ENCODE measurements at places on chromosomes 16 and 17.

DNA sequence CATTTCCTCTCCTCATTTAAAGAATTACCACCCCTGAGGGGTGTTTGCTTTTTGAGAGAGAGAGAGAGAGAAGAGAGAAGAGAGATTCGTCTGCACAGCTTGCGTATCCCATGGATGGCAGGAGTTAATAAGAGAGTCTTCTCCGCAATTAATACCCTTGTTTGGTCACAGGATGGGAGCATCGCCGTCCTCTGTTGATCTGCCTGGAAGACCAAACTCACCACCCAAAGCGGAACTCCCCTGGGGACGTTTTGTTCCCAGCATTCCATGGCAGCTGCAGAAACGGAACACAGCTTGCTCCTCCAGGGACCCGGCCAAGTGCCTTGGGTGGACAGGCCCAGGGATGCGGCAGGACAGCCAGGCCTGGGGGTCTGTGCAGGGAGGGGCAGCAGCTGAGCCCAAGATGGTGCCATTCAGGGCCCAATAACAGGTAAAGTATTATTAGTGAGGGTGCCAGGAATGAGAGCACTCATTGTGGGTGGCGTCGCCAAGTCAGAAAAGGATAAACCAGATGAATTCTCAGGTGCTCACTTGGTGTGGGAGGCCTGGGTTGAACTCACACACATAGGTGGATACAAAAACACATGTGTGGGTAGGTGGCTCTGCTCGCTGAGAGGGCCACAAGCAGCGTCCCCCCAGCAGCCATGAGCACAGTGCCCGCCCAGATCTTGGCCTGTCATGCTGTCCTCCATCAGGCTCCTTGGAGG is 83.1 kb downstream of the NT5M start:
- no peak for DNase-seq

DNA sequence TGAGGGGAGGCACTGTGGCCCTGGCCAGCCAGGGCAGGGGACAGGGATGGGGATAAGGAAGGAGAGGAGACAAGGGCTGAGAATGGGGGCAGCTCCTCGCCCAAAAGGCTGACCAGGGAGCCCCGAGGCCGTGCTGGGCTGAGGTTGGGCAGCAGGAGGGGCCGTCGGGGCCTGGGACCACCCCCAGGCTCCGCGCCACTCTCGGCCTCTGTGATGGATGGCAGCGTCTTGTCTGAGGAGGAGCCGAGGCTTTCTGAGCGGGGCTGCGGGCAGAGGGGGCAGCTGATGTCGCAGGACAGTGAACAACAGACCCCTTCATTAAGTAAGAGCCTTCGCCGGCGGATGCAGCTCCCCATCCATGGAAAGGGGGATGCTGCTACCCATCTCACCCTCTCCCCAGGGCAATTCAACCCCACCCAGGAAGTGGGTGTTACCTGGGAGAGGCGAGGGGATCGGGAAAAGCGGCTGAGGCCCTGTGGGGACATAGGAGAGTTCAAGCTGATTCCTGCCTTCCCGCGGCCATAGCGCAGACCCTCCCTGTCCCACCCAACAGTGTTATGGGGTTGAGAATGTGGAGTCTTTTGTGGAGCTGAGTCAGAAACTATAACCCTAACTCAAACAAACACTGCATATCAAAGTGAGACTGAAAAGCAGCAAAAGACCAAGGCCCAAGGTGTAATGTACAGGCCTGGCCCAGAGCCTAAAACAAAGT is 9.1 kb upstream of the RAB5C start:
- DNase-seq = no peak

DNA sequence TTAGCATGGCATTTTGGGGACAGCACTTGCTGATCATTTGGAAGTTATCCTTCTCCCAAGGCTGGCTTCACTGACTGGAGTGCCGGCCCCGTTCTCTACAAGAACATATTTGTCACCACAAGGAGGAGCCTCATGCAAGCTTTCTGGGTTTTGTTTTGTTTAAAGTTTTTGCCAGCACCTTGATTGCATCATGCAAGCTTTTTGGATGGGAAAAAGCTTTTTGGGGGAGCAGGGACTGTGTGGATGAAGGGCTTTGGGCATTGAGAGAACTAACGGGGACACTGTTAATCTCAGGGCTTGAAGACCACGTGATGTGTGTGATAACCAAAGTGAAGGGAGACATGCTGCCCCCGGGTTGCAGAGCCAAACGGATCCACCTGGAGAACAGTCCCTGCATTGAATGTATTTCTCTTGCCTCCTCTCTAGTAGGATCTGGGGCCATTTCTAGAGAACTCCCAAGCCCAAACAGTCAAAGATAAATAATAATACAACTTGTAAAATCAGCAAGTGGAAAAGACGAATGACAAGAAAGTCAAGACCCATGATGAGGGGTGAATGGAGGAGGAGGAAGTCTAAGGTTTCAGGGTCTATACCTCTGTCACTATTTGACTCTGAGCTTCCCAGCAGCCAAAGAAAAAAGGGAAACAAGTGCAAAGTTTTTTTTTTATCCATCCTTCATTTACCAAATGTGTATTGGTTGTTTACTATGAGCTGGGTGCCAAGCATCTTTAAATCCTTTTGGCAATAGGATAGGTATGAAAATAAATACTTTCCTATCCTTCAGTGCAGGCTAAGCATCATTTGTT is 17.2 kb downstream of the TMEM114 start:
- DNase-seq = no peak

DNA sequence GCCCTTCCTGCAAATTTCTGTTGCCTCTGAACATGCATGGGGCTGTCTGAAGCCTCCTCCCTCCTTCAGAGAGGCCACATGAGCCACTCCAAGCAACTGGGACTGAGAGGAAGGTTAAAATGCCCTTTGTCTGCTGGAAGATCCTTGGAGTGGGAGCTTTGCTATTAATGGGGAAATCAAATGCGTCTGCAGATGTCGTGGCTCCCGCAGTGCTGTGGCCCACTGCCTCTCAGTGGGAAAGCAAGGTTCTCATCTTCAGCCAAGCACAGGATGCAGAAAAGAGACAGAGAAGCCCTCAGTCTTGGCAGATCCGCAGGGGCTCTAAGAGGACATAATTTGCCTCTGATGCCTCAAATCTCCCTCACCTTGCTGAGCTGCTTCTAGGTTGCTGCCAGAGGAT is 34.8 kb downstream of the PEMT start:
- no peak for DNase-seq

GRCh38 chr17:28959471-28959871 is 8.2 kb upstream of the PHF12 start:
- DNase-seq = no peak

- no peak for DNase-seq
Observed at GRCh38 chr16:23410176-23410575, 42.8 kb downstream of the COG7 start.

DNA sequence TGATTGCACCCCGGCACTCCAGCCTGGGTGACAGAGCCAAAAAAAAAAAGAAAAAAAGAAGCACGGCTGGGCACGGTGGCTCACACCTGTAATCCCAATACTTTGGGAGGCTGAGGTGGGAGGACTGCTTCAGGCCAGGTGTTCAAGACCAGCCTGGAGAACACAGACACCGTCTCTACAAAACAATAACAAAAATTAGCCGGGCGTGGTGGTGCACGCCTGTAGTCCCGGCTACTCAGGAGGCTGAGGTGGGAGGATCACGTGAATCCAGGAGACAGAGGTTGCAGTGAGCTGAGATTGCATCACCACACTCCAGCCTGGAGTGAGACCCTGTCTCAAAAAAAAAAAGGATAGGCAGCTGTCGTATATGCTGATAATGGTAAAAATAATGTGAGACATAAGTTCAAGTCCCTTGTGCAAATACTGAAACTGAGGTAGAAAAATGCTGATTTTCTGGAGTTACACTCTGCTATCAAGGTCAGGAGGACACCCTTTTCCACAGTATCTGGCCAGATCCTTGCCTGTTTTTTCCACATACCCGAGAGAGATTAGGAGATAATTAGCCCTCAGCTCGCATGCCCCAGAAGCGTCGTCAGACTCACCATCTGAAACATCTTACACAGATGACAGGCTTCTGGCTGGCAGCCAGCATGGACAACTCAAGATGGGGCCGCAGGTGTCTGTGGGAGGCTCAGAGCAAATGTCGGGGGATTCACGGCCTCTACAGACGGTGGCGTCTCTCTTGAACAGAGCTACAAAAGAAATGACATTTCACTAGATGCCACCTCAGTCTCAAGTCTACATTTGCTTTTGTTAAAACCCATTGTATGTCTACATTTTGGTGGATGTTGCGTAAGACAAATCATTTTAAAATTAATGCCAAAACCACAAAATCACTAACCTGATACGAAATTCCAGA is 36.8 kb downstream of the WDR45B start:
- no peak for DNase-seq

DNA sequence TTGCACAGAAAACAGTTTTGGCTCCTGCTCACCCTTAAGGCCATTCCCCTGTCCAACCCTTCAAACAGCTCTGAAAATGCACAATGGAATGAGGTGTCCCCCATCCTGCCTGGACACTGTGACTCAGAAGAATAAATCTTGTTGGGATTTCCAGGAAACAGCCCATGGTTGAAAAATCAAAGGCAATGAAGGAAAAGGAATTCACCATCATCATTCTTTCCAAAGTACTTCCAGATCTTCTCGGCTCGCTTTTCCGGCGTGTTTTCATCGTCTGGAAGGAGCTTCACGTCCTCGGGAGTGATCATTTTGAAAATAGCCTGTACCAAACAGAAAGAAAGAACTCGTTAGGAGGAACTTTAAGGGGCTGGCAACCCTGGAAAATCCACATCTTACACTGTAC is 4.3 kb downstream of the RCVRN start:
- no peak for DNase-seq

DNA sequence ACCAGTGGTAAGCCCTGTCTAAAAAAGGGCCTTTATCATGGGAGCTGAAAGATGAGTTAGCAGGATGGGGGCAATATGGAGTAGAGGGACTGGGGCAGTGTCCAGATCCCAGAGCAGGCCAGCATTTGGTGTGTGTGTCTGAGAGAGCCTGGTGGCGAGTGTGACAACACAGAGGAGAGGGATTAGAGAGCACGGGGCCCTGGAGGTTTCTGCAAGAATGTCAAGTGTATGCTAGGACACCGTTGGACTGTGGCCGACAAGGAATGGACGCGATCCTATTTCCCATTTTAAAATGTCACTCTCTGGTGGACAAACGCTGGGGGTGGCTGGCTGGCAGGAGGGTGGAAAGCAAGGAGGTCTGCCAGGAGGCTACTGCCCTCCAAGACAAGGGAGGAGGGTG is 12.4 kb downstream of the TAC4 start:
- DNase-seq = no peak

- DNase-seq = no peak
Observed at GRCh38 chr17:9467518-9467917, 108.1 kb downstream of the STX8 start.

DNA sequence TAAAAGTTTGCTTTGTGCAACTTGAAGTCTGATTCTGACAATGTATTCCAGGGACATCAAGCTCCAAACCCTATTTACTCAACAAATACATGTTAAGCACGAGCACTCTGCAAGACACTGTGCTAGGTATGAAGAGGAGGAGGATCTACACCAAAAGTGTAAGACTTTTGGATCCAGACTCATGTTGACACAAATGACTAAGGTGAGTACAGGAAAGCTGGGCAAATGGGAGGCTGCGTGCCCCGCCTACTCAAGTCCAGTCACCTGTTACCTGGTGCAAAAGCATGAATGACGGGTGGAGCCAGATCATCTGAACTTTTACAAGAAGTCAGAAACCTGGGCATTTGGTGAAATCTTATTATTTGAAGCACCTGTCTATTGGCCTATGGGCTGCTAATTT is 120.7 kb downstream of the ABCC12 start:
- no peak for DNase-seq

GRCh38 chr16:74720579-74720978 is 19.9 kb upstream of the MLKL start:
- DNase-seq = no peak

- no peak for DNase-seq
Observed at GRCh38 chr17:21318439-21318838, 33.9 kb downstream of the MAP2K3 start.

DNA sequence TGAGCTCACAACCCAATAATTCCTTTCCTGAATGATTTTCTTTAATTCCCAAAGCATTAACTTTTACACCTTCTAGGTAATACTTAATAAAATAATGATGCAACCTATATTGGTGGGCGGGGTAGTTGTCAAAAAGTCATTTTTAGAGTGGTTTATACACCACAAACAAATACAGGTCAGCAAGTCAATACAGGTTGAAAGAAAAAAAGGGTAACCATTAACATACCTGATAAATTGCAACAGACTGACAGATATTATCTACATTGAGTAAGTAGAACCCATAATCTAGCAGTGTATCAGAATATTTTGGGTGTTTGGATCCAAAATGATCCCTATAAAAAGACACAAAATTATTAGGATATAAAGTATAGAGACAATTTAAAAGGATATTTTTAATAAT is 39.3 kb downstream of the CHCT1 start:
- DNase-seq = no peak

DNA sequence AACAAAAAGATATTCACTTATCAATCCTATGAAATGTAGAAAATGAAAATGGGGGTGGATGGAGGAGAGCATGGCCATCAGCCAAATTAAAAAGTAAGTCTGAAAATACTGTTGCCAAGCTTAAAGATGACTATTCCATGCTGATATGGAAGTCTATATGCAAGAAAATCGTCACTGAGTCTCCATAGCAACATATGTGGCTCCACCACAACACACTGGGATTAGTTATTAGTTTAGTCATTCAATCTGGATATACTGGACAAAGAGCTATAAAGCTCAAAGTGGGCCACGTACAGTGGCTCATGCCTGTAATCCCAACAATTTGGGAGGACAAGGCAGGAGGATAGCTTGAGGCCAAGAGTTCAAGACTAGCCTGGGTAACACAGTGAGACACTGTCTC is 24.7 kb upstream of the PSMD7 start:
- no peak for DNase-seq

DNA sequence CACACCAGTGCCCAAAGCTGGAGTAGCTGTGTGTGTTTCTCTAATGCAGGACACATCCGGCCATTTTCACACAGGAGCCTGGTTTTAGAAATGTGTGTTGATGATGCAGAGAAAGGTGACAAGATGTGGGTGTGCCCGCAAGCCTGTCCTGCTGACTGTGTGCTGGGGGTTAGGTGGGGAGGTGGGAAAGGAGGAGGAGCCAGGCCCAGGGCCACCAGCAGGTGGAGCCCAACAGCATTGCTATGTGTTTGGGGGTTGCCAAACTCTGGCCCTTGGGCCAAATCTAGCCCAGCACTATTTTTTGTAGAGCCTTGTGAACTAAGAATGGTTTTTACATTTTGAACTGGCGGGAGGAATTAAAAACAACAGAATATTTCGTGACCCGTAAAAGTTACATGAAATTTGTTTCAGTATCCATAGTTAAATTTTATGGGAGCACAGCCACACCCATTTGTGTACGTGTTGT is 61.7 kb upstream of the LGALS9 start:
- no peak for DNase-seq

GRCh38 chr17:33435721-33436301 is 142.7 kb upstream of the ASIC2 start:
- DNase-seq = no peak
